ENCODE measurements at places on chromosomes 1 and 21.

DNA sequence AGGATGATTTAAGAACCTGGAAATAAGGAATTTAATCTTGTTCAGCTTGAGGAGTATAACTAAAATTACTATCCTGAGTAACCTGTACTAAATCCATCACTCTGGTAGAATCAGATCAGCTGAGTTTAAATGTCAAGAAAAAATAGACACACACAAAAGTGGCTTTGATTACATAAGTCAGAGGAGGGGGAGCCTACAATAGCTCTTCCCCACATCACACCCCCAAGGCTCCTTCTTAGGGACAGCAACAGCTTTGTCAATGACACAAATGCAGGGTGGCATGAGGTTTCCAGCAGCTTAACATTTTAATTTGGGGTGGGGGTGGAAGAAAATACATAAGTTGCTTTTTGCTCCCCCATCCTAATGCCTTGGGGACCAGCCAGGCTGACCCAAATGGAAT, 12.6 kb upstream of the NUP210L start:
- DNase-seq, result no peak

- no peak for DNase-seq
Observed at GRCh38 chr1:46623743-46624644, 7.4 kb upstream of the MOB3C start.

- DNase-seq, result no peak
Observed at GRCh38 chr1:171931752-171932151, 90.5 kb downstream of the DNM3 start.

DNA sequence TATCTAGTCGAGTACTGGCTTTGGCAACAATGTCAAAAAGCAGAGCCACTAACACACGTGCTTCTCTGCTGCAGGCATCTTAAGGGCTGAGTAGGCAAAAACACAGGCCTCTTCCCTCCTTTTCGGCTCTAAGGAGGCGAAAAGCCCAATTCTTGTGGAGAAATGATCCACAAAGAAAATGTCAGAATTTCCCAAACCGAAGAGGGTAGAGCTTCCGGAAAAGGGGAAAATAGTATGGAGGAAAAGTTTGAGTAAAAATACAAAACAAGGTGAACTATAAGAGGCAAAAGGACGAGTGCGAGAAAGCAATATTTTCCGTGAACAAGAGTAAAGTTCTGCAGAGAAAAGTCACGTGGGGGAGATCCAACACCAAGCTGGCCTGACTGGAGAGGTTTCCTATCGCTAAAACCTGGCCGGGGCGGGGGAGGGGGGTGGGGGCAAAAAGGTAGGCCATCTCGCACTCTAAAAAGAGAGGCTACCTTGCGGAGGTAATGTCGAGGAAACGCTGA, 551 bp downstream of the ZRANB2 start:
- DNase-seq, result no peak

DNA sequence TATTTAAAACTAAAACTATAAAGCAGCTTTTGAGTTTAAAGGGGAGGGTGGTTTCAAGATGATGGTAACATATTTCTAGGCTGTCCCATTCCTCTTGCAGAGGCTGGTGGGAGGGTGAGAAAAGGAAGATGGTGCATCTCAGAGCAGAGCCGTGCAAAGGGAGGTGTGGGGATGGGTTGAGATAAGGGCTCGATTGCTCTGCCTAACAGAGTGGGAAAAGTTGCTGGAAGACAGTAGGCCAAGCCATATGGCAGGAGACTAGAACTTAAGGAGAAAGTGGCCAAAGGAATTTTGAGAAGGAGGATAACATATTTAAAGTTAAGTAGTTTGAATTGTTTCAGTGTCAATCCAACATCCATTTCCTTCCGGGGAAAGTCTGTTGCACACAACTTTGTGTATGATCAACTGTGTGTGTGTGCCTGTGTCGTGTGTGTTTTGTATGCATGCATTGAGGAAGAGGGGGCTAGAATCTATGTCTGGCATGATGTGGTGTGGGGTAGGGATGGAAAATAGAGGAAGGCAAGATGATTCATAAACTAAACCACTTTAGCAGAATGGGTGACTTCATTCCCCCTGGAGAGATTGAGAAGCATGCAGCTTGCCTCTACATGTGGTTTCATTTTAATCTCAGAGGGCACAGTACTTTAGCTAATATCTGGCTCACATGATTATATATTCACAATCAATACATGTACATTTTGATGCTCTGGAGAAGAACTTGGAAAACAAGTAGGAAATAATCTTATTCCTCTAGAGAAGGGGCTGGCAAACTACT, 145.0 kb upstream of the DNAH14 start:
- no peak for DNase-seq

GRCh38 chr1:156146020-156146768, 7.2 kb upstream of the SEMA4A start:
- peak; percentile 57 for DNase-seq

DNA sequence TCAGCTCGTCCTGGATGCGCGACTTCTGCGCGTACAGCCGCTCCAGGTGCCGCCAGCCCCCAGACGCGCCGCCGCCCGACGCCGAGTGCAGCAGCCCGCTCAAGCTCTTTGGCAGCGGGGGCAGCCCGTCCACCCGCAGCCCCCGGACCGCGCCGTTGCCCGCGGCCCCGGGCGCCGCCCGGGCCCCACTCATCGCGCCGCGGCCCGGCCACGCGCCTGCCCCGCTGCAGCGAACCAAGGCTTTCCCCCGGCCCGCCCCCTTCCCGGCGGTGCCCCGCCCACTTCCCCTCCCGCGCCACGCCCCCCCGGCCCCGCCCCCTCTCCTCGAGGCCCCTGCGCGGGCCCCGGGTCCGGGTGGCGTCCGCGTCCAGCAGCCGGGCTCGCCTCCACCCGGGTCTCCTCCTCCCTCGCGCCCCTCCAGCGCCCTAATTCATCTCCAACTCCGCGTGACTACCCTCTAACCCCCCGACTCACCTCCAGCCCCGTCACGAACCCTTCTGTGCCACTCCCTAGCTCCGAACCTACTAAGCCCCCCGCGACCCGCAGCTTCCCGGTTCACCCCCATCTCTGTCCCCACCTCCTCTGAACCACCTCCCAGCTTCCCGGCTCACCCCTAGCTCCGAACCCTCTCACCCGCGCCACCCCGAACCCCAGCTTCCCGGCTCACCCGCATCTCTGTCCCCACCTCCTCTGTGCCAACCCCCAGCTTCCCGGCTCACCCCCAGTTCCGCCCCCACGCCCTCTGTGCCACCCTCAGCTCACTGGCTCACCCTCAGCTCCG, at the start of gene FAM89A:
FAM89A (minus strand) TSS at position 236 of the 781 bp plus-strand sequence; CDS start at position 193, 43 bp downstream.
- peak; percentile 79 for DNase-seq

- no peak for DNase-seq
Observed at GRCh38 chr1:178393370-178393769, 103.4 kb downstream of the CLEC20A start.

DNA sequence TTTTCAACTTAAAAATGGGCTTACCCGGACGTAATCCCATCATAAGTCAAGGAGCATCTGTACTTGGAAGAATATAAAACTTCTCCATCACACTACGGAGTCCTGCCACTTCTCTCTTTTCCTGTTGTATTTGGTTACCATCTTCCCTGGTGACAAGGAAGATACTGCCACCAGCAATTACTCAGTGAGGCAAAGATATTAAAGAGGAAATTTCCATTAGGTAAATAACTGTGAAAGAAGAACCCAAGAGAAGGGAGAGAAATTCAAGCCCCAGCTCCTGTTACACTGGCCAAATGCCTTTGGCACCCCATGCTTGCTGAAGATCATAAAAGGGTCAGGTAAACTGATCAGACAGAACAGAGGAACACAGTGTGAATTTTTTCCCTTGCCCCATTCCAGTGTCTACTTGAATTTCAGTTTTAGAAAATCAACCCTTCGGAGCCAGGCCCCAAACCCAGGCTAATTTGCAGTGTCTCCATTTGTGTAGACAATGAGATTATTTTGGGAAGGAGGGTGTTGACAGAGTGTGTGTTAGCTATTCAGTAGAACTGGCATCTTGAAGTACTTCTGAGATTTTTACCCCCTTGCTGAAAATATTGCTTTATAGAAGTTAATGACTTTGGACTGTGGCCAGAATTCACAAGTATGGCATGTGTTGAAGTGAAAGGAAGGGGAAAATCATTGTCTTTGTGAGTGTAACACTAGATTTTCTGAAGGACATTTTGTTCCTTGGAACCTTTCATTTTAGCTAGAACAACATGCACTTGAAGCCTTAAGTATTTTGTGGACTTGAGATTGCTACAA, 167.1 kb downstream of the DHRS3 start:
- DNase-seq, result no peak

- no peak for DNase-seq
Observed at GRCh38 chr1:172397221-172397620, 23.3 kb upstream of the C1orf105 start.

GRCh38 chr1:220528679-220529501, 954 bp downstream of the MARK1 start:
- no peak for DNase-seq

GRCh38 chr1:87176514-87176913, 152.2 kb upstream of the LMO4 start:
- no peak for DNase-seq

GRCh38 chr21:43961382-43961909, 50.7 kb upstream of the TRAPPC10 start:
- no peak for DNase-seq

DNA sequence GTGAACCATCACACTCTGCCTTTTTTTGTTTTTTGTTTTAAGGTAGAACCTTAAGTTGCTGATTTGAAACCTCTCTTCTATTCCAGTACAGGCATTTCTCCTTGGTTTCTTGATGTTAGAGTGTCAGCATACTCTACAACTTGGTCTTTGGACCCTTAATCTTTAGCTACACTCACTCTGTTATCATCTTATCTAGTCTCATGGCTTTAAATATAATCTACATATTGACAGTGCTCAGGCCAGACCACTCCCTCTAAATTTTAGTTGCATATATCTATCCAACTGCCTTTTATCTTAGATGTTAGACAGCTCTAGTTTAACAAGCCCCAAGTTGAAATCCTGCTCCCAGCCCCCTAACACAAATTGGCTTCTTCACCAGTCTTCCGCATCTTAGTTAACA, 22.1 kb downstream of the NME7 start:
- no peak for DNase-seq

DNA sequence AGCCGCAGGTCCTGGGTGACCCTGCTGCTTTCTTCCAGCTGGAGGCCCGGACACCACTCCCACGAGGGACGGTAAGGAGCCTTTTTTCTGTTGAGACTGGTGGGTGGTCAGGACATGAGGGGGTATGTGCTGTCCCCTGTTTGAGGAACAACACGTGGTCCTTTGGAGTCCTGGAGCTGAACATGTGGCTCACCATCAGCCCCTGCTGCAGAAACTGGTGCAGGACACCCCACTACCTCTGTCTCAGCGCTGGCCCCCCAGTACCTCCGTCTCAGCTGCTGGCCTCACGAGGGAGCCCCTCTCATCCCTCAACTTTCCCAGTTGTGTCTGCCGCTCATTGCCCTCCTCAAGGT, 34.7 kb downstream of the SLC19A1 start:
- no peak for DNase-seq

DNA sequence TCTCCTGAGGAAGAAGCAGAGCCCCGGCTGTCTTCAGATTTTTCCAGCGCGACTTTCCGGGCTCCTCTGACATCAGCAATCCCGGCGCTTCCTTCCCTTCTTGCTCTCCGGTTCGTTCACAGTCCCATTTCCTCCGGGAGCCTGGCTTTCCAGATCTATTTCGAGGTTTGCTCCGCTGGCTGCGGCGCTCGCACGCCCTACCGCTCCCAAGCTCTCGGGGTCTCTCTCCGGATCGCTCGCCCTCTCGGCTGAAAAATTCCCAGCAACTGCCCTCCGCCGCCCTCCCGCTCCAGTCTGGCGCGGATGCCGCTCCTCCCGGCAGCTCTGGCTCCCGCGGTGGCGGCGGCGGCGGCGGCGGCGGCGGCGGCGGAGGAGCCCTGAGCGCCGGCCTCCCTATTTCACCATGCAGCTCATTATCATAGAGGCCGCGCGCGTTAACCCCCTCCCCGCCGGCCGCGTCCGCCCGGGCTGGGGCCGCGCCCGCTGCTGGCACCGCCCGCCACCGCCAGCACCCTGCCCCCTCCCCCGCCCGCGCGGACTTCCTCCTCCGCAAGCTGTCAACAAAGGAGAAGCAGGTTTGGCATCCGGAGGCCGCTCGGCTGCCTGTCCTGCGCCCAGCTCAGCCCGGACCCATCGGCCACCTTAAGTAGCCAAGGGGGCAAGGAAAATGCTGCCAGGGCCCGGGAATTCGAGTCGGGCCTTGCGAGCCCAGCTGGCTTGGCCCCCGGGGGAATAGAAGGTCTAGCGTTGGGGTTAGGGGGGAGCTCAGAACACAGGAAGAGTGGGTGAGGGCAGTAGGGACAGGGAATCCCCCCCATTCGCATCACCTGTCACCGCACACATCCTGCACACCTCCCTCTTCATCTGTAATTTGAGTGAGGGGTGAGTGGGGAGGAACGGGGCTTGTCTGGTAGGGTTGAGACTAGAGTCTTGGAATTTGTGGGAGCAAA, at the start of gene PLXNA2:
PLXNA2 (minus strand) TSS at position 418 of the 950 bp plus-strand sequence. CDS start 26,462 bp downstream, outside the sequence.
- peak; percentile 72 for DNase-seq

Measured in CD4-positive, alpha-beta T cell treated with Interferon alpha-2 for 1 hour (primary cell).